Femur (tissue), 1 donor: ENCODE measurements at places on chromosomes 1 and 21.
A peak's percentile ranks its signal among the peaks of the same experiment; 100 is the strongest.

- no peak for DNase-seq
Observed at GRCh38 chr1:167266965-167267364, 46.3 kb downstream of the POU2F1 start.

GRCh38 chr1:153922076-153922971 lies 448 bp downstream of the GATAD2B start:
- DNase-seq, result no peak

GRCh38 chr21:44019568-44019958 lies 7.5 kb downstream of the TRAPPC10 start:
- no peak for DNase-seq

- peak; percentile 31 for DNase-seq
Observed at GRCh38 chr1:182163821-182164223, 102.3 kb upstream of the ZNF648 start.

- no peak for DNase-seq
Observed at GRCh38 chr1:247679639-247680038, at the start of gene OR13G1. OR13G1 (minus strand) TSS chr1:247679739; CDS start chr1:247673041, 6,698 bp downstream.

DNA sequence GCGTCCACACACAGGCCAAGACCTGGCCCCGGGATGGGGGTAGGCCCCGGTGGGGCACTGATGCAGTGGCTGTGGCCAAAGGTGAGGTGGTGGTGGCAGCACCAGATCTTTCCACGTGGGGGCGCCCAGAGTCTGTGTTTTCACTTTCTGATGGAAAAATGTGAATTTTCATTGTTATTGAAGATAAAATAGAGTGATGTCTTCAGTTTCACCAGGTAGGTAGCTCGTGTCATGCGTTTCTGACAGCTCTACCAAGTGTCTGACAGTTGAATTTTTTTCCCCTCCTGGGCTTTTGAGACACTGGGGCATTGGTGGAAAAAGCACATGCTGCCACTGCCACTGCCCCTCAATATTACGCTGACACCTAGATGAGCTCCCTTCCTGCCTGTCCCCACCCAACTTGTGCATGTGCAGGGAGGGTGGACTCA lies 40.0 kb upstream of the MAGOH start:
- peak; percentile 59 for DNase-seq

GRCh38 chr21:35859677-35860076 lies 200.6 kb downstream of the SETD4 start:
- no peak for DNase-seq

GRCh38 chr1:24105368-24106160 lies 6.4 kb downstream of the MYOM3 start:
- peak; percentile 47 for DNase-seq

DNA sequence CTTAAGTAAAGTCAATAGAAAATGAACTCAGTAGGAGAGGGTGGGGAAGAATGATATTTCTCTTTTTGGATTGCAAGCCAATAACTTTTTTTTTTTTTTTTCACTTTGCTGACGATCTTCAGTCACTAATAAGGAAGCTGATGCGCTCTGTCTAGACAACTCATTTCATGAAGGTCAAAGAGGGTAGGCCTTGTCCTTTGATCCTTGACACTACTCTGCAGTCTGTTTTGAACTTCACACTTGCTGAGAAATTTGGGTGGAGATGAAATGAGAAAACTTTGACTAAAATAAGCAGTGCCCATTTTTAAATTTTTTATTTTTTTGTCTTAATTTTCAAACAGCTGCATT lies 20.9 kb upstream of the PLXNA2 start:
- no peak for DNase-seq

- DNase-seq, result no peak
Observed at GRCh38 chr1:213231795-213232231, 180.8 kb downstream of the RPS6KC1 start.

DNA sequence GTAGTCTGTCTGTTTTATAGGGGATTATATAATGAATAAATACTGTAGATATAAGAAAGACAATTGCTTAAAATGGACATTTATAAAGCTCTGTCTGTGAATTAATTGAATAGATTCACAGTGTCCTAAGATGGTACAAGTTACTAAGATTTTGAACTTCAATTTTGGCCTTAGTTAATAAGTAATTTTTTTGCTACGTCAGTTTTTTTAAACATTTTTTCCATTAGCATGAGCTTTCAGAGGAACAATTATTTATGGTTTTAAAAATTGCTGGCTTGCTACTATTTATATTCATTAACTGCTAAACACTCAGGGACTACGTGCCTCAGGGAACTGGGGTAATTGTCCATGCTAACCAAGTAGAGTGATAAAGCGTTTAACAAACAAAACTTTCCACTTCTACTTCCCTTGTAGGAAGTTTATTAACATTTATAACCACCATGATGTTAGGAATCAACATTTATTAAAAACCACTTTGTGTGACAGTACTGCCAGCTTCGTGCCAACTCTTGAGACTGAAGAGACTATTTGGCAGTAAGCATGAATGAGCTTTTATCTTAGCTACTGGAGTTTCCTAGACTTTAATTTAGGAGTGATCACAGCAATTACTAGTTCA lies 65.4 kb upstream of the PTGS2 start:
- DNase-seq, result no peak

DNA sequence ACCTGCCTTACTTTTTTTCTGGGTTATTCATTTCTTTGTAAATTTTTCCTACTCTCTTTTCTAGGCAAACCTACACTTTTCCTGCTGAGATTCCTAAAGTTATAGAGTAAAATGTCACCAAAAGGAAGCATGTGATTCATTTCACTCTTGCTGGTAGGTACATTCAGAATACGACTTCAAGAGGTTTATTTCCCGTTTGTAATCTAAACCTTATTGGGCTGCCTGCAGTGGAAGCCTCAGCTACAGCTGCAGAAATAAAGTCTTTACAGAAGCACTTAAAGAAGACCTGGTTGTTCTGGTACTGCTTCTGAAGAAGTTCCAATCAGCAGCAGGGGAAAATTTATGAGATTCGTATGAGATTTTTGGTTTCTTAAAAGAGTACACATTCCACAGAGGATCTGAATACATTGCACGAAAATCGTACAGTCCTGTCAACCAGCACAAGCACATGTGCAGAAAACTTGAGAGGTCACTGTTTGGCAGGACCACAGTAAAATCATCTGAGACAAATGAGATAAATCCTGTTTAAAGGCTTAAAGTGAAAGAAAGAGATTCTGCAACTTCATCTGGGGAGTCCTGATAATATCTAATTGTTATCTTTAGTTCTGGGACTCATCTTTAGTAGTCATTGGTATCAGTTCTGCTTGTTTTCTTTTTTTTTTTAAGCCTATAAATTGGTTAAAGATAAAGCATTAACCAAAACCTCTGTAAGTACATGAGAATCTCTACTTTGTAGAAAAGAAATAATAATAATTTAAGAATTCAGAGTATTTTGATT lies 109.9 kb upstream of the ADGRL2 start:
- no peak for DNase-seq

GRCh38 chr1:230504310-230504709 lies 78.2 kb upstream of the PGBD5 start:
- DNase-seq, result no peak

DNA sequence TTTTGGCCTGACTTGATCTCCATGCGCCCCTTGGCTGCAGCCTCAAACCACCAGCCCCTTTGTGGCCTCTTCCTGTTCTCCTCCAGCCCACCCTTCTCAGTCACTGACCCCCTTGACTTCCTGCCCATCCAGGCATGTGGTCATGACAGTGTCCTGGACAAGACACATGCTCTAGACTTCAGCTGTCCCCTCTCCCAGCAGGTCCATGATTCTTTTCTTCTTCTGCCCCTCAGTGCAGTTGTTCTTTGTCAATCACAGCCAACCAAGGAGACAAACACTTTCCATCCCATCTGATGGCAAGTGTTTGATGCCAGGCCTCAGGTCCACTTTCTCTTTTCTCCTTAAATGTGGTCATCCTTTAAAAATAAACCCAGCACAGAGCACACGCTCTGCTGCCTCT lies 49.7 kb downstream of the SYT6 start:
- peak; percentile 39 for DNase-seq

DNA sequence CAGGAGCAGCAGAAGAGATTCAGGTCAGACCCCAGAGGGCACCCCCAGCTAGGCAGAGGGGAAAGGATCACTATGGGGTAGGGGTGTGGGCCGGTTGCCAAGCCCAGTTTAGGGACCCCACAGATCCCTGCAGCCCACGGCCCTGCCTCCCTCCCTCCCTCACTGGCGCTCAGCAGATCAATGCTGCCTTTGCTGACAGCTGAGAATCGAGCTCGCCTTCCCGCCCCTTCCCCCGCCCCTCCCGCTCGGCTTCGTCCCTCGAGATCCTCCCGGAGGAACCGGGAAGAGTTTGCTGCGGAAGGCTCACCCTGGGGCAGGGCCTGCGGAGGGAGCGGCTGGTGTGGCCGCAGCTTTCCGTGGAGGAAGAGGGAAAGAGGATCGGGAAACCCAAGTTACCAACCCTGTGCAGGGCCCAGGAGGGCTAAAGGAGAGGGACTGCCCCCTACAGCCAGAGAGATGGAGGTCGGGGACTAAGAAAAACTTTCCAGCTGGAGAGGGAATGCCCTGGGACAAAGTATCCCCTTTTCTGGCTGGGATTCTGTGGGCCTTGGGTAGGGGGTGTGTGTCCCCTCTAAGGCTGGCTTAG lies 1.1 kb upstream of the KCNQ4 start:
- no peak for DNase-seq

DNA sequence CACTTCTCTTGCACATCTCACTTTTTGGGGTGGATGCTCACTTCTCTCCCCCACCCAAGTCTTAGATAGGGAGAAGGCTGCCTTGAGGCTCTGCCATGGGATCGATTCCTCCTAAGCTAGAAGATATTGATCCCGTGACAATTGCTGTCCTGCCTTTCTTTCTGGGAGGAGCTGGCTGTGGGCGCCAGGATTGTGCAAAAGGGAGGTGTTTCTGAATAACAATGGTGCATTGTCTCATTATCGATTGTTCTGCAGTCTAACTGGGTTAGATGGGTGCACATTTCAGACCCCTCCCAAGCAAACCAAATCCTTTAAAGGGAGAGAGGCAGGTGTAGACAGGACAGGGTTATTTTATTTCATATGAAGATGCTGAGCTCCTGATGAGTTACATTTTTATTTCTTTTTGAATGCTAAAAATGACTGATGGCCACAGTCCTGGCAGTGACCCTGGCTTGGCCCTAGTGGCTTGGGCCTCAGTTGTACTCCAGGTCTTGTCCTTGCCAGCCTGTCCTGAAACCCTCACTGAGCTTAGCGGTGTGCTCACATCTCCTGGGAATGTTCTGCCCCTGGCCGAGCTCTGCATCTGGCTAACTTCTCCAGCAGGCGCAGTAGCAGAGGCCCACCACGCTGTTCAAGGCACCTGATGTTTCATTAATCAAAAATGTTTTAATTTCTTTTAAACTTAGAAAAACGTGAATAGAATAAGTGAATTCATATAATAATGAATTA lies 99.0 kb upstream of the KAZN start:
- DNase-seq, result no peak

DNA sequence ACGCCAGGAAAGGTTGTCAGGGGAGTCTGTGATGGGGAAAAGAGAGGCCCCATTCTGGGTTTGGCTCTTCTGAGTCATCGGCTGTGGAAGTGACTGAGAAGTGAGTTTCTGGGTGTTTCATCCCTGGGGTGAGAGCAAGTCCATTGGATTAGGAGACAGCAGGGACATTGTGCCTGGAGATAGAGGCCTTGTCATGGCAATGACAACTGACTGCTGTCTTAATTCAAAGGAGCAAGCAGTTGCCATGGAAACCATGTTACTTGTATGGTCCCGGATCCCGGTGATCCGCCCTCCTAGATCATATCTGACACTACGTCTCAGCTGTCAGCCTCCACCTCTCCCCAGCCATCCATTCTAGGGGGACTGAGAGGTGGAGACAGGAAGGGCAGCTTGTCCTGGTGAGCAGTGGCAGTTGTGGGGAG lies 34.4 kb downstream of the KIAA0040 start:
- DNase-seq, result no peak

DNA sequence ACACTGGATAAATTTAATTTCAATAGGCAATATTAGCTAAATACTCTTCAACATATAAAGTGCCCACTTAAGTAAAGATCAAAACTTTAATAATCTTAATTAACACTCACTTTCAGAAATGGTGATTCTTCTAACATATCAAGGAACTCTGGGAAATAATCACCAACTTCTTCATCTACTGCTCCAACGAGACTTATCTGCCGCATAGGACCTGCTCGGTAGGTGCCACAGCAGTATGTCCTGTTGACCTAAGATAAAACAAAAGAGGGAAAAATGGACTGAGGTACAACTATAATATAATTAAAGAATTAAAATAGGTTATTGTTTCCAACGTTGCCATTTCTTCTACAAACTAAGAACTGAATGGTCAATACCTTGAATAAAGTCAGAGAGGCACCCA lies 18.3 kb upstream of the PHTF1 start:
- DNase-seq, result no peak

DNA sequence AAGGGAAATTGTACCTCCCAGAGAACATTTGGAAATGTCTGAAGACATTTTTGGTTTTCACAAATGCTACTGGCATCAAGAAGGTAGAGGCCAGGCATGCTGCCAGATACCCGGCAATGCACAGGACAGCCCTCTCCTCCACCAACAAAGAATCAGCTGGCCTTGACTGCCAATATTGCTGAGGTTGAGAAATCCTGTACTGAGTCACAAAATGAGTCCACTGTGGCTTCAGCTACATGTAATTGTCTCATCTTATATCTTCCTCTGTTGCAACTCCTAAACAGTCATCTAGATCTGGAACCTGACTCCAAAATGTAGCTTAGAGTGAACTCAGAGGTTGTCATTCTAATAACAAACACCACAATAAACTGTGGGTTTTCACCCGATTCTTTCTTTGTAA lies 327.5 kb upstream of the POGK start:
- no peak for DNase-seq

- DNase-seq, result no peak
Observed at GRCh38 chr1:114466334-114467014, 44.5 kb downstream of the TRIM33 start.

- DNase-seq, result no peak
Observed at GRCh38 chr1:13597166-13597565, 13.5 kb downstream of the PDPN start.

GRCh38 chr1:30191154-30191702 lies 532.2 kb downstream of the MATN1 start:
- DNase-seq, result peak; percentile 36

GRCh38 chr1:116477429-116477828 lies 93.4 kb downstream of the CD58 start:
- DNase-seq, result no peak

DNA sequence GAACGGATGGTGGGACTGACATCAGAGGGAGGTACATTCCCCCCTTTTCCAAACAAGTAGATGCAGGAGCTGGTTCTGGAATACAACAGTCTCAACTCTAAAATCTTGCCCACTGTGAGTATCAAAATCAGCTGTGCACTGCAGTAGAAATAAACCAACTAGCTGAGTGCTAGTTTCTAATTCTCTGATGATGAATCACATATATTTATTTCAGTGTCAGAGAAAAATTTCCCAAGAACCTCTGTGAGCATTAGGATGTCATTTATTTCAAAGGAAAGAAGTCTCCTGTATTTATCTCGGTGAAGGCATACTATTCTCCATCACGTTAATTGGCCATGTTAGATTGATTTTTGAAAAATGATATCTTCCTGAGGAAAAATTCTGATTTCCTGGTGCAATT lies 67.1 kb downstream of the LHX9 start:
- no peak for DNase-seq

- DNase-seq, result no peak
Observed at GRCh38 chr1:221239181-221239580, 359.9 kb downstream of the HLX start.

GRCh38 chr1:73635021-73635420 lies 563.0 kb downstream of the LRRIQ3 start:
- DNase-seq, result no peak
